Stromal cell of bone marrow (primary cell): ENCODE measurements at places on chromosomes 2 and 18.

DNA sequence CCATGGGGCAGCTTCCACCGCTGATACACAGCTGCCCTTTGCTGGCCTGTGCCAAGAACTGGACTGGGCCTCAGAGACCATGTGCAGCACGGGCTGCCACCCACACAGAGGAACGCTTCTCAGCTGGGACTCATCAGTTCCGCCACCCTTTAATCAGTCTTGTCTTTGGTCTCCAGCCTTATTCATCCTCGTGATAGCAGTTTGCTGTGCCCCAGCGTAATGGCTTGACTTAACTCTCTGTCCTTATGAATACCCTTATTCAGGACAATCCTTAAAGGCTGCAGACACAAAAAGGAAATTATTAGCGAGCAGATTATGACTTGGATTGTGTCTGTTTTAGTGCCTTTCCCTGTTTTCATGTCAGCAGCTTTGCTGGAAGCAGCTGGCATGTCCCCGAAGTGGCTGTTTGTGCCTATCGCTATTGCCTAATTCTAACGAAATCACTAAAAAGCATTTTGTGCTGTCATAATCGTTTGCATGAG is 108.9 kb upstream of the DAPL1 start:
- no peak for DNase-seq

GRCh38 chr2:172465417-172466334 is 38.3 kb downstream of the ITGA6 start:
- peak; percentile 74 for DNase-seq

DNA sequence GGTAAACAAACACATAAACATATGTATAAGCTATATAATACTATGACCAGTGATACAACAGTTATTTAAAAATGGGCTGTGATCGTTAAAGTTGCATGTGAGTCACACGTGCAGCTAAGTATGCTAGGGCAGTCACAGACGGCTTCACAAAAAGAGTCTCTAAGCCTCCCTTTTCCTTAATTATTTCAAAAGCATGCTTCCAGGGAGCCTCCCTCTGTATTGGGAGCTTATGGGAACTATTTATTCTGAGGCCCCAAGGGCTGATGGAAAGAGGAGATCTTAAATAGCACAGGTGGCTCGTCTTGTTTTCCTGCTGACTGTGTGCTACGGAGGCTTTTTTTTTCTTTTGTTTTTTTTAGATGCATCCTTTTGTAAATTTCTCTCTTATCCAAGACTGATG is 94.3 kb downstream of the ADCYAP1 start:
- no peak for DNase-seq

DNA sequence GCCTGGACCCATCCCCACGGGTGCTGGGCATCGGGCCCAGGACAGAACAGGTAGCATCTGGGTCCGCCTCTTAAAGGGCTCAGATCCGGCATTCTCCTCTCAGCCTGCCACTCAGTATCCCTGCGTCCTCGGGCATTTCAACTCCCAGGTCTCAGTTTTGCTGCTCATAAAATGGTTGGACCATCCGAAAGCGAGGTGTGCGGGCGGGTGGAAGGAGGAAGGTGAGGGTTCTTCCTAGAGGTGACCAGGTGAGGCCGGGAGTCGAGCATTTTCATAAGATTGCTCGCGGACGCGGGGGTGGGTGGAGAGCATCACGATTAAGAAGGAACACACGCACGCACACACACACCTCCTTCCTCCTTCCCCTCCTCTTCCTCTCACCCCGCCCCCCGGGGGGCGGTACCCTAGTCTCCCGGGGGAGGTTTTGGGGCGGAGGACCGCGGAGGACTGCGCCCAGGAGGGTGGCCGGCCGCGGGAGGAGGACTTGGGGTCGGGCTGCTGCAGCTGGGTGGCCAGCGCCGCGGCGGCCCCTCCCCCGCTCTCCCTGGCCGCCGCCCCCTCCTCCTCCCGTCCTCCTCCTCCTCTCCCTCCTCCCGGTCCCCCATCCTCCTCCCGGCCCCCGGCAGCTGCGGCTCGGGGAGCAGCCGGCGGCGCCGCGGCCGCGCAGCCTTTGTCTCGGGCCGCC is 97.9 kb upstream of the GPR45 start:
- no peak for DNase-seq

DNA sequence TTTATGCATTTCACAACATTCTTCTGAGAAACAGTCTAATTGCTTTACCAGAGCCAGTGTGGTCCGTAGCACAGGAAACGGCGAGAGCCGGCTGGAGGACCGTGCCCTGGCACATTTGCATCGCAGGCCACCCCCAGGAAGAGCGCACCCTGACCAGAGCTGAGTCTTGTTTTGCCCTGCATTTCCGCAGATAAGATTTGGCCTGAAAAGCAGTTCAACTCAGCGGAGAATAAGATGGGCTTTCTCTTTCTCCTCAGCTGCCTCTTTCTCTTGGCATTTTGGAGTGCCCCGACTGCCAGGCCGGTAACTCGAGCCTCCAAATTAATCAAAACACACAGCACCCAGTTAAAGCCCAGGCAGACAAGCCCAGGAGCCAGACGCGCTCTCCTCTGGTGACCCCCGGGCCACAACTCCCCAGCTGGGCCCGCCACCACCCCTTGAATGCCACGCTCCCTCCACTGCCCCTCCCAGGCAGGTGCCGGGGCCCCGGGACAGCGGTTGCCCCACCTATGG is 464 bp downstream of the COL4A4 start:
- DNase-seq: no peak

GRCh38 chr18:15005313-15006130 is 257.6 kb downstream of the ANKRD30B start:
- no peak for DNase-seq

DNA sequence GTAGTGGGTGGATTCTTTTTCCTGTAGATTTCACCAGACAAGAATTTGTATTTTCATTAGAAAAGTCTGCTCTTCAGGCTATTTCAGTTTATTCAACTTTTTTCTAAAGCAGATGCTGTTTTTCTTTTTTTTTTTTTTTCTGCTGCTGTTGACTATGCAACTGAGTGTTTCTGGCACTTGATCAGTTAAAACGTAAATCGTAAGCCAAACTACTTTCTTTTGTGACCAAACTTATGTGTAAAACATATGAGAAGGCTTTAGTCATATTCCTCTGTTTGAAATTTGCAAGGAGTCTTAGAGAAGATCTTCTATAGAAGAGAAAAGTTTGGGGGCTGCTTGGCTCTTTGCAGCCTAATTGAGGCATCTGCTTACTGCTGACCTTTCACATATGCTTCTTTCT is 170.1 kb downstream of the PARD3B start:
- peak; percentile 9 for DNase-seq

GRCh38 chr2:238926761-238927611 is 79.1 kb downstream of the TWIST2 start:
- no peak for DNase-seq

DNA sequence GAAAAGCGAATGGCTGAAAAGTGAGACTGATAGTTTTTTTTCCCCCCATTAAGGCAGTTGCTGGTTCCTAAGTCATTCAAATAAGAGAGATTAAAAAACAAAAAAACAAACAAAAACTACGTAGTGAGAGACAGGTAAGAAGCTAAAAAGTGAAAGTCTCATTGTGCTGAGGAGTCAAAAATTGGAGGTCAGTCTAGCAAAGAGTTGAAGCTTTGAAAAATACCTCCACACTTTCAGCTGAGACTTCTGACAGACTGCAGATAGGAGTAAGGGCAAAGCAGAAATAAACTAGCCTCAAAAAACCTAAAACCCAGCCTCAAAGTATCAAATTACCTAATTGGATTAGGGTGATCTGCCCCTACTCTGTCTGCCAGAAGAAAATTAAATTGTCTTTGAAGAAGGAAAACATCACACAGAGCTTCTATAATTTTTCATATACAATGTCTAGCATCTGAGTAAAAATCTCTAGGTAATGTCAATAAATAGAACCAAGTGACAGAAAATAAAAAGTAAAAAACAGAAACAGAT is 10.9 kb upstream of the EIF2AK3 start:
- no peak for DNase-seq
